Common myeloid progenitor, CD34-positive (primary cell): ENCODE measurements at places on chromosomes 12 and 14.

DNA sequence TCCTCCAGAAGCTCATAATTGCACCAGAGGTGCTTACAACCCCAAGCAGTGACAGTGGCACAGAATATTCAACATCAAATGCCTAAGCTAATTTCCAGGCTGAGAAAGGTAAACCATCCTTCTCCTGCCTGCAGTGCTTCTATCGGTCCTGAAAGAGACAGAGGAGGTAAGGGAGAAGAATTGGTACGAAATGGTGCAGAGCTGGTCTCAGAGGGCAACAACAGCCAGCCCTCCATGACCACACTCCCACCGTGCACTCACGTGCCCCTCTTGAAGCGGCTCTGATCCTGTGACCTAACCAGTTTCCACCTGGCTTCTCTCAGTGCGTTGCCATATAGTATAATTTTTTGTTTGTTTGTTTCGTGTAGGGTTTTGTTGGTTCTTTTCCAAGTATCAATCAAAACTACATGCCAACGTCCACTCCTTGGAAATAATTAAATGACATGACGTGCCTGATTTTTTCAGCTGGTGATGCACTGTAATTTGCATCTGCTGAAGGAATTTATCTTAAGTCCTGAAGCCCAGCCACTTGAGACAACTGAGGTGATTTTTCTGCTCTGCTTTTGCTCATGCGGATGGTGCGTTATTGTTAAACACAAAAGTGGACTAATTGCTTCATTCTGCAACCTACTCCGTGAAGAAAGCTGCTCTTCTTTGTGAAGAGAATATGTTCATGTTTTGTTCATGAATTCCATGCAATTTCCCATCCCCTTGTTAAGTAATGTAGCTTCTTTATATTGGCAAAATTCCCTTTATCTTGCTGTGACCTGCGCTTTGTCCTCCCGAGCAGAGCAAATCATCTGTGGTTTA is 1.3 kb upstream of the ATP2A2 start:
- no peak for DNase-seq

DNA sequence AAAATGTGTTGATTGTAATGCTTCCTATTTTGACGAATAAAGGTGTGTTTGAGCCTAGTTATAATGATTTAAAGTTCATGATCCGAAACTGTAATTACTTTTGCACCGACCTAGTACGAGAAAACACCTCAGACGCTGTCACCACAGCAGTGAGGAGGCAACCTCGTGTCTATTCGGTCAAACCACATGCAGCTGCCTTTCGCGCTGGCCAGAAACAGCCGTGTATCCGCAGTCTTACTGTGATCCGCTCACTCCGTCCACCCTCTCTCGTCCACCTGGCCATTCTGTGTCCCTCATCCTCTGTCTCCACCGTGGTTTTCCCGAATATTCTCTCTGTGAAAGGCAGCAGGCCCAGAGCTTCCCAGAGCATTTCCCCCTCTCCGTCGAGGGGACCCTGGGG is 67.1 kb downstream of the NOC4L start:
- DNase-seq, result no peak

- no peak for DNase-seq
Observed at GRCh38 chr14:32099473-32099872, 22.4 kb downstream of the ARHGAP5 start.

DNA sequence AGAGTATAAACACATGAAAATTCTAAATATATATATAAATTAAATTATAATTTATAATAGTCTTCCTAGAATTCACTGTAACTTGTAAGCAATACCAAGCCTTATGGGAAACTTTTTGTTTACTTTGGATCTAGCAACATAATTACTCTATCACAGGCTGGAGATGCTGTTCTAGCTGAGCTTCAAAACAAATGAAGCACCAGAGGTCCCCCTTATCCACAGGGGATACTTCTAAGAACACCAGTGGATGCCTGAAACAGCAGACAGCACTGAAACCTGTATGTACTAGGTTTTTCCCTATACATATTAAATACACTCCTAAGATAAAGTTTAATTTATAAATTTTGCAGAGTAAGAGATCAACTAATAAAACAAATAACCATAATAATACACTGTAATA is 96.6 kb downstream of the CDK17 start:
- no peak for DNase-seq

DNA sequence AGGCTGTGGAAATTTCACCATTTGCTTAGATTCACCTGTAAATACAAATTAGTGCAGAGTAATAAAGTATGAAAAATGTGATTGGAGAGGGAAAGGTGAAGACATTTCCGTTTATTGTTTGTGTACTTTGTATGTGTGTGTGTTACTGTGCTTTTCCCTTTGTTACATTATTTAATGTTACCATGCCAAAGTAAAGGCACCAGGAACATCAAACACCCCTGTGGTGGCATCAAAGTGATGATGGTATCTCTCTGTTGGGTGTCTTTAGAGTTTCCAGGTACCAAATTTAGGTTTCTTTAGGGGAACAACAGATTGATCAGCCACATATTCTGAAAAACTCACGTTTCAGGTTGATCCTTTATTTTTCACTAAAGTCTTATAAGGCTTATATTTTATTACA is 189.0 kb upstream of the FBXO33 start:
- no peak for DNase-seq

DNA sequence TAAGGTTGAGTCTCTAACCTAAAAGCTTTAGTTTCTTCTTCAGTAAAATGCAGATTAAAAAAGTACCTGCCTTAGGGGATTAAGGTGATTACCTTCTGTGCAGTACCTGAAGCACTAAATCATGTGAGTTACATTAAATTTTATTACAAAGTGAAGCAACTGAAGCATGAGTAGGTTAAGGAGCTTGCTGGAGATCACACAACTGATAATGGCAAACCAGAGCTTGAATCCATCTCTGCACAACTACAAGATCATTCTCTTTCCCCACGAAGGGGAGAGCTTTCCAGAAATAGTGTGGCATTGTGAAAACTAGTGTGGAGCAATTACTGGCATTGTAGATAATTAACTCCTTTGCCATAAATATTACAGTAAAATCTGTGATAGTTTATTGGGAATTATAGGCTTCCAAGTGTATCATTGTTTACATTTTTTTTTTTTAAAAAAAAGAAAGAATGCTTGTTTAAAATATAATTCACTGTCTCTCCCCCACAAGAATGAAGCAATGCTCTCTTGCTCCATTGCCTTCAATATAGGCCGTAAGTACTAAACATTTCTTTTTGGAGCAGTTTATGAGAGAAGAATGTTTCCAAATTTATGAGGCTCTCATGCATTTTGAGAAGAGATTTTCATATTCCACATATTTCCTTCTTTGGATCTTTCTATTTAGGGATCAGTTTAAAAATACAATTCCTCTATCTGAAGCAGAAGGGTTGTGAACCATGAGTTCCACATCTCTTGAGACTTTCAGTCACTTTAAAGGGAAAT is 20.5 kb downstream of the SLC38A2 start:
- DNase-seq, result no peak

DNA sequence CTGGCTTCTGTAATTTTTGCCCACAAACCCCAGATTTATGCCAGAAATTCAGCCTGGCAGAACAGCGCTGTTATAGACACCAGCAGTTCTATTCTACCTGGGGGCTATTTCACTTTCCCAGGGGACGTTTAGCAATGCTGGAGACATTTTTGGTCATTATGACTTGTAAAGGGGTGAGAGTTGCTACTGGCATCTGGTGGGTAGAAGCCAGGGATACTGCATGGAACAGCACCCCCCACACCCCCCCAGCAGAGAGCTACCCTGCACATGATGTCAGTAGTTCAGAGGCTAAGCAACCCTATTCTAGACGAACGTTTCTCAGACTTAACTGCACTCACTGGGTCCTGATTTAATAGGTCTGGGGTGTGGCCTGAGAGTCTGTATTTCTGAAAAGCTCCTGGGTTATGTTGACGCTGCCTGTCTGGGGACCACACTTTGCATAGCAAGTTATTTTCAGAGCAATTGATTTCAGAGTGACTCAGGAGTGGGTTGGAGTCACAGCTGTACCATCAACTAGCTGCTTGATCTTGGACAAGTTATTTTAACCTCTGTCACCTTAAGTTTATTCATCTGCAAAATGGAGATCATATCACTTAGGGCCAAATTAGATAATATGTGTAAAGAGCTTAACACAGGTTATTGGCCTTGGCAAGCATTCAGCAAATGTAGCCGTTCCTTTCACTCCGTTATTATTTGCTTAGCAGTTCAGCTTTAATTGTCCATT is 48.5 kb downstream of the CHST11 start:
- DNase-seq, result no peak

DNA sequence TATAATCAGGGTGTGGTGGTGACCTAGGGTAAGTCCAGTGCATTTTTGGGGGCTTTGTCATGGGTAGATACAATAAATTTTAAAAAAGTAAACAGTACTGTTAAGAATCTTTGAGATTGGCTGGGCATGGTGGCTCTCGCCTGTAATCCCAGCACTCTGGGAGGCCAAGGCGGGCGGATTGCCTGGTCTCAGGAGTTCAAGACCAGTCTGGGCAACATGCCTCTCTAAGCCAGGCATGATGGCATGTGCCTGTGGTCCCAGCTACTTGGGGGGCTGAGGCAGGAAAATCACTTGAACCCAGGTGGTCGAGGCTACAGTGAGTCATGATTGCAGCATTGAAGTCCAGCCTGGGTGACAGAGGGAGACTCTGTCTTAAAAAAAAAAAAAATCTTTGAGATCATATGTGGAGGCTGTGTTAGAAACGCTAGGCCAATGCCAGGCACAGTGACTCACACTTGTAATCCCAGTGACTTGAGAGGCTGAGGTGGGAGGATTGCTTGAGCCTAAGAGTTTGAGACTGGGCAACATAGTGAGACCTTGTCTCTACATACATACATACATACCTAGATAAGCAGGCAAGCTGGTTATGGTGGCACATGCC is 67.7 kb downstream of the PRKCH start:
- peak; percentile 57 for DNase-seq

- no peak for DNase-seq
Observed at GRCh38 chr14:59377491-59377890, 87.7 kb downstream of the GPR135 start.

DNA sequence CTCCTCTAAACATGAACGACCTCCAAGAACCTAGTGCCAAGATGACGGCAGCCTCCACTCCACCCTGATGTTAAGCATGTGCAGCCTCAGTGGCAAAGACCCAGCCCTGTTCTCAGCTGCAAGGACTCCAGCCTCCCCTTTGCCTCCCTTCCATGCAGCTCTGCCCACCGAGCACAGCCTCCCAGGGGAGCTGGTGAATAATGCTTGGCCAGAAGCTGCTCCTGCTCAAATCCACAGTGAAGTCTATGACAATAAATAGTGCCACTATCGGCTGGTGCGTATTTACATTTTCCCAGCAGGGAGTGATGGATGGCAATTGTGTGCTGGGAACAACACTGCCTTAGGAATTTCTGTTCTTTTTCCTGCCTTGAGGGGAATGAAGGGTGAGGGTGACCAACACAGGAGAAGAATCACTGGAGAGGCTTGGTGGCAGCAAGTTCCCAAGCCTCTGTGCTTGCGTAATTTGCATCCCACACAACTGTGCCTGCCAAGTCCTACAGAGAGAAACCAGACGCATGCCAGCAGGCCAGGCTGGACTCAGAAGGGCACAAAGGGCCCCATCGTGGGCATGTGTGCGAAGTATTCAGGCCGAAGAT is 29.9 kb upstream of the TC2N start:
- no peak for DNase-seq

GRCh38 chr14:81523616-81524015 is 10.0 kb downstream of the SEL1L start:
- DNase-seq, result no peak

GRCh38 chr14:28751467-28752058 is 15.0 kb upstream of the FOXG1 start:
- DNase-seq, result no peak

- no peak for DNase-seq
Observed at GRCh38 chr14:96582411-96582961, 80.3 kb downstream of the PAPOLA start.

DNA sequence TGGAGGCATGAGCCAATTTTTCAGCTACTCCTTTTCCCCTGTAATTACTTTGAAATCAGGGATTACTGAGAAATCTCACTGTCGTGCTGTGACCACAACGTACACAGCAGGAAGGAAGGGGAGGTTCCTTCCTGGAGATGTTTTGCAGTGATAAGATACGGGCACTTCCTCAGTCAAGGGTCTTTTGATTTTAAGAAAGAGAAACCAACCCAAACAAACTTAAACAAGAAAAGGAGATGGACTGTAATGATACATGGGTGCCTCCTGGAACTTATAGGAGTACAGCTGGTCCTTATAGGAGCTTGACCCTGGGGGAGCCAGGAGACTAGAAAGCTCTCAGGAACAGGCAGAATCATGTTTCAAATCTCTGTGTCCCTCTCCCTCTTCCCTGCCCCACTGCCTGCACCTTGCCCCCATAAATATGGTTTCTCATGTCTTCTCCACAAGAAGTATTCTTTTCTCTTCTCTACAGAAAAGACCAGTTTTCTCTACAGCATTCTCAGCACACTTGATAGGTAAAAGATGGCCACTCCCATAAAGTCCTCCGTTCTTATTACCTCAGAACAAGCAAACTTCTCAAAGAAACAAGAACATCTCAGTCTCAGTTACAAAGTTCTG is 281.1 kb upstream of the AMIGO2 start:
- peak; percentile 85 for DNase-seq

DNA sequence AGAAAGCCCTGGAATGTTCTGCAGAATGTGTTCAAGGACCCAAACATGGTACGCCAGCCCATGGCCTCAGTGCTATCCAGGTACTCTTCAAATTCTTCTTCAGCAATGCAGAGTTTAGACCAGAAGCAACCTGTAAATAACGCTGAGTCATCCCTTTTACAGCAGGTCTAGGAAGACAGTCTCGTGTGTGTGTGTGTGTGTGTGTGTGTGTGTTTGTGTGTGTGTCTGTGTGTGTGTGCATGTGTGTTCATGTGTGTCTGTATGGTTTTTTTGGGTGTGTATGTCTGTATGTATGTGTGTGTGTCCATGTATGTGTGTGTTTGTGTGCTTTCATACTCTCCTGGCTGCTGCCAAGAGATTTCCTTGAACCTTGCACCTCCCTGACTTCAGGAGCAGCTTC is 60.1 kb upstream of the RFX4 start:
- peak; percentile 38 for DNase-seq

- peak; percentile 19 for DNase-seq
Observed at GRCh38 chr12:128969480-128970055, 116.3 kb downstream of the GLT1D1 start.

- DNase-seq, result no peak
Observed at GRCh38 chr12:47111392-47111778, 31.6 kb upstream of the AMIGO2 start.

DNA sequence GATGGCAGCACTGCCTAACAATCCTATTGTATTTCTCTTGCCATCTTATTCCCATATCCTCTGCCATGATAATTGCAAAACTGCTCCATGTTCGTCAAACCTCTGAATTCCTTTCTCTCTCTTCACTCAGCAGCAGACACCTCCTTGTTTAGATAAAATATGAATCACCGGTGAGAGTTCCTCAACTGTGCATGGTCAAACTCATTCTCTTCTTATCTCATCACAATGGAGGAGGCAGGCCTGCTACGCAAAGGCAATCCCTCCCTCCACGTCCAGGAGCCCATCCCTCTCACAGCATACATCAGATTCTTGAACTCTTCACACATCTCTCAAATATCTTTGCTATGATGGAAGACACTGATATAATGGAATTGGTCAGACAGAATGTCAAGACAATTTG is 90.1 kb upstream of the DAAM1 start:
- DNase-seq, result no peak
